ENCODE measurements at places on chromosomes 6 and 20.

DNA sequence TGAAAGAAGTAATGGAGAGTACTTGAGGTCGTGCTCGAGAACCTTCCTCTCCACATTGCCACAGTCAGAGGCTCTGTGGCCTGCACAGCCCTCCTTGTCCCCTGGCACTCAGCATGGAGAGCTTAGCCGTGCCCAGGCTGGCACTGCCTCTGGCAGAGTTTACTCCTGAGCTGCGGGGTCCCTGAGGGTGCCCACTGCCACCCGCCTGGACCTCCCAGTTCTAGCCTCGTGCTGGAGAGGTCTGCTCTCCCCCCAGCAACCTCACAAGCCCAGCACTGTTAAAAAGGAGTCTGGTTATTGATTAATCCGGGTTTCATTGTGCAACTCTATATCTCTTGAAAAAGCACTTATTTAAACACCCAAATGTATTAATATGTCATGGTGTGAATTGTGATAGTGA lies 226.8 kb downstream of the TMEM242 start:
- no peak for DNase-seq

DNA sequence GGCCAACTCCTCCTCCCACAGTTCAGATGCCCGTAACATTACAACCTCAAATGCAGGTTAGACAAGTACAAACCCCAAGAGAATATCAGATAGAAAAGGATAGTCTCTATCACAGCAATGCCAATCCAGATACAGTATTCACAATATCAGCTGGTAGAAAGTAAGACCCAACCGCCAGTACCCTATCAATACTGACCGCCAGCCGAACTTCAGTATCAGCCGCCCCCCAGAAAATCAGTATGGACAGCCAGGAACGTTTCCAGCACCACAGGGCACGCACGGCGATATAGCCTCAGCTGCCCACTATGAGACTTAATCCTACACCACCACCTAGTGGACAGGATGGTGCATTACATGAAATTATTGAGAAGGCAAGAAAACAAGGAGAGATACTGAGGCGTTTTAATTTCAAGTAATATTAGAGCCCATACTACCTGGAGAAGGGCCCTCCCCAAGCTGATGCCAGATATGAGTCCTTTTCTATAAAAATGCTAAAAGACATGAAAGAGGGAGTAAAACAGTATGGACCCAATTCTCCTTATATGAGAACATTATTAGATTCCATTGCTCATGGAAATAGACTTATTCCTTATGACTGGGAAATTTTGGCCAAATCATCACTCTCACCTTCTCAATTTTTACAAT lies 17.6 kb upstream of the EIF2S2 start:
- peak; percentile 79 for DNase-seq

DNA sequence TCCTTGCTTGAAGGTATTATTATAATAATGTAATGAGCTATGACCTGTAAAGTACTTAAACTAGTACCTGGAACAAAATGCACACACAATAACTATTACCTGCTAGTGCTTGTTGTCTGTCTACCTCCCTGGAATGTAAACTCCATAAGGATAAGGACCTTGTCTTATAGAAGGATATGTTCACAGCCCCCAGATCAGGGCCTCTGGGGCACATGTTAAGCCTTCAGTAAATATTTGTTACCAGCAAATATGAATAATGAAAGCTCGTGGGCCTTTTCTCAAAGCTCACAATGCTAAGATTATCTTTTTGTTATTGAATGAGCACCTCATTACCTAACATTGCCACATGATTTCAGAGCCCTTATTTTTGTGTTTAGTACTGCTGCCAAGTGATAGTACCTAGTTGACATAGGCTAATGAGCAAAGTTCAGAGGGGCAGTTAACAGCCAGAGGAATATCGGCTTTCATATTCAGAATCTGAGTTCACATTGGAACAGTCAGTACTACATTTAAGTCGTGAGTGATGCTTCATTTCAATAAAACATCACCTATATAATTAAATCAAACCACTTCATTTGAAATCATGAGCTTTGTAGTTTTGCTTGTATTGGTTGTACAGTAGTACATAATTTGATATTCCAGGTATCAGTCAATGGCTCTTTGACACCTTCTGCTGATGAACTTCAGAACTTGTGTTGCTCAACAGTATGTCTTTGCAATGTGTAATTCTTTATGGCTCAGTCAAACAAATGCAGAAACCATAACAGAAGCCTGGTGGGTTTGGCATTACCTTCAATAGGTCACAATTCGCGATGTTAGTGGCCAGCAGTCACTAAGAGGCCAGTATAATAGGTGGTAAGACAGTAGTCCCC lies 11.8 kb upstream of the SMLR1 start:
- no peak for DNase-seq

DNA sequence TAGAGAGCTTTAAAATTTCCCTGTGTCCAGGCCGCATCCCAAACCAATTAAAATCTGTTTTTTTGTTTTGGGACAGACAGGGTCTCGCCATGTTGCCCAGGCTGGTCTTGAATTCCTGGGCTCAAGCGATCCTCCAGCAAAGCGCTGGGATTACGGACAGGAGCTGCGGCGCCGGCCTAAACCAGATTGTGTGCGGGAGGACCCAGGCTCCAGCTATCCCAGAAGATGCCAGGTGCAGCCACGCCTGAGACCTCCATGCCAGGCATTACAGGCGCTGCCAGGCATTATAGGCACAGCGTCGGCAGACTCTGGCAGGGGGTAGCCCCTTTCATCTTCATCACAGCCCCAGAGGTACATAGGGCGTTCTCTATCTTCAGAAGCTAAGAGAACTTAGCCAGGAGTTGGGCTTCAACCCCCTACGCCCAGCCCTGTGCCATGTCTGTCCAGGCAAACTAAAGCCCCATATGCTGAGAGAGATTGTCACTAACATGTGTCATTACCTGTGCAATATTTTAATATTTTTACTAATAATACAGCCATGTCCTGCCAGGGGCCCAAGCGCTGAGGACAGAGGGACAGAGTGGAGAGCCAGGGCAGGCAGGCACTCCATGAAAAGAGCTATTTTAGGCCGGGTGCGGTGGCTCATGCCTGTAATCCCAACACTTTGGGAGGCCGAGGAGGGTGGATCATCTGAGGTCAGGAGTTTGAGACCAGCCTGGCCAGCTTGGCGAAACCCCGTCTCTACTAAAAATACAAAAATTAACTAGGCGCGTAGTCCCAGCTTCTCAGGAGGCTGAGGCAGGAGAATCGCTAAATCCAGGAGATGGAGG lies 9.8 kb upstream of the GRM4 start:
- no peak for DNase-seq

GRCh38 chr6:129923530-129924250 lies 62.6 kb upstream of the TMEM244 start:
- DNase-seq, result no peak

- no peak for DNase-seq
These were observed 349.2 kb downstream of the ZFAND3 start for GRCh38 chr6:38168699-38169098.

DNA sequence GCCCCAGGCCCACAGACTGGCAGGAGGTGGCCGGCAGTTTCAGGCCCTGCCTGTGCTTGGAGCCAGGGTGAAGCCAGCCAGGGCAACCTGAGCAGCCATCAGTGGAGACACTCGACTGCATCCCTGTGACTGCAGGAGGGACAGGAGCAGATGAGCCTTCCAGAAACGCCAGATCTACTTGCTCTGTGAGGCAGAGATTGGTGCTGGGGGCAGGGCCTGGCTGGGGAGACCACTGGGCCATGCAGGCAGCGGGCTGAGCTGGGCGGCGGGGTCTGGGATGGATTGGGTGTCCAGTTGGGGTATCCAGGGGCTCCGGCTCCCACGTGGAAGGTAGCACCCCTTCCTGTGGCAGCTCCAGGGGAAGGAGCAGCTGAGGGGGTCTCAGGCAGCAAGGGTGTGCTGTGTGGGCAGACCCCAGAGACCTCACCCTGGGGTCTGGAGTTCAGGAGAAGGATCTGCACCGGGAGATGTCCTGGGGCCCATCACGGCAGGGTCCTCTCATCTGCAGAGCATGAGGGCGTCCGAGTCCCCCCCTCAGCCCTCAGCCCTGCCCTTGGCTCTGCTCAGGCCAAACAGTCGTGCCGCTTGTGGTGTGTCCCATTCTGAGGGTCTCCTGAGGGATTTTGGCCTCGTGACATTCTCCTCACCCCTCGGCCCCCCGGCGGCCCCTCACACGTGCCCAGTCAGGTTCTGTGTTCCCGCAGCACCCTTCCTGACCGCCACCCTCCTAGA lies 334.9 kb downstream of the TAF4 start:
- no peak for DNase-seq

GRCh38 chr6:33428224-33428965 lies 8.5 kb downstream of the SYNGAP1 start:
- DNase-seq, result peak; percentile 46

- DNase-seq, result no peak
These were observed 119.0 kb downstream of the ADGRG6 start for GRCh38 chr6:142420802-142421201.
